Right lobe of liver (tissue), 6 donors: ENCODE measurements at places on chromosomes 7 and 10.

DNA sequence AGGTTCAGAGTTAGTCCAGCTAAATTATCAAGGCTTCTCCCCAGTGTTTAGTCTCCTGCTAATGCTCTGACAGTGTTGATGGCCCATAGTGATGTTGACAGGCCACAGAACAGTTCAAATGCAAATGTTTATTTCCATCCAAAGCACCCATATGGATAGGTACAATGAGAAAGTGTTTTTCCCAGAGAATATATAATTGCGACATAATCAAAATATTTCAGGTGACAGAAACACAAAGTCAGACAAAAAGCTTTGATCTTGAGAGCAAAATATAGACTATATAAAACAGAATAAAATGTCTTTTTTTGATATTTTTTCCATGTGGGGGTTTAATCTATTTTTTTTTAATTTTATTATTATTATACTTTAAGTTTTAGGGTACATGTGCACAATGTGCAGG, 642.3 kb upstream of the SEMA3D start:
- DNase-seq: no peak

DNA sequence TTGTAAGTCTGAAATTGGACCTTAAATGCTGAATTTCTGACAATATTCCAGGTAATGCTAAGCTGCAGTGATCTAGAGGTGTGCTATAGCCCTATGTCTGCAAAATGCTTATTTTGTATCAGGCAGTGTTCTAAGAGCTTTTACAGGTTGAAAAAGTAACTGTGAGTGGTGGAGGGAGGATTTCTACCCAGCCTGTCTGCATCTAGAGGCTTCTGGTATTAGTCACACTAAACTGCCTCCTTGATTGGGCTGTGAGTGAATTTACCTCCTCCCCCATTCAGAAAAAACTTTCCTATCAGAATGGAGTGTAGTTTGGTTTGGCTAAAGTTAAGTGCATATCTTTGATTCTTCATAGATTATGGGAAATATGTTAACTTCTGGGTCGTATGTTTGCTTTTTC, 56.8 kb downstream of the BBS9 start:
- DNase-seq: no peak

DNA sequence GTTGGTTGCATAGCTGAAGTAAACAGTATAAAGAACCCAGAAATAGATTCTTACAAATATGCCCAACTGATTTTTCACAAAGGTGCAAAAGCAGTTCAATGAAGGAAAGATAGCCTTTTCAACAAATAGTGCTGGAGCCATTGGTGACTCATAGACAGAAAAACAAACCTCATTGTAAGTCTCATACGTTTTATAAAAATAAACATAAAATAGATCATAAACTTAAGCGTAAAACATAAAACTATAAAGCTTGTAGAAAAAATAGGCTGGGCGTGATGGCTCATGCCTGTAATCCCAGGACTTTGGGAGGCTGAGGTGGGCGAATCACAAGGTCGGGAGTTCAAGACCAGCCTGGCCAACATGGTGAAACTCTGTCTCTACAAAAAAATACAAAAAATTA, 318.8 kb upstream of the IGFBP3 start:
- DNase-seq: no peak

GRCh38 chr10:6283655-6284054, 80.9 kb downstream of the PFKFB3 start:
- DNase-seq: no peak

- DNase-seq: no peak
Observed at GRCh38 chr10:114288424-114289095, 49.5 kb downstream of the VWA2 start.

GRCh38 chr10:93397020-93397419, 85.1 kb downstream of the MYOF start:
- no peak for DNase-seq

GRCh38 chr7:13908667-13909397, 80.6 kb downstream of the ETV1 start:
- no peak for DNase-seq

GRCh38 chr7:135681762-135682161, 19.4 kb downstream of the STMP1 start:
- no peak for DNase-seq

GRCh38 chr7:33516568-33516967, 387.2 kb downstream of the BBS9 start:
- no peak for DNase-seq

DNA sequence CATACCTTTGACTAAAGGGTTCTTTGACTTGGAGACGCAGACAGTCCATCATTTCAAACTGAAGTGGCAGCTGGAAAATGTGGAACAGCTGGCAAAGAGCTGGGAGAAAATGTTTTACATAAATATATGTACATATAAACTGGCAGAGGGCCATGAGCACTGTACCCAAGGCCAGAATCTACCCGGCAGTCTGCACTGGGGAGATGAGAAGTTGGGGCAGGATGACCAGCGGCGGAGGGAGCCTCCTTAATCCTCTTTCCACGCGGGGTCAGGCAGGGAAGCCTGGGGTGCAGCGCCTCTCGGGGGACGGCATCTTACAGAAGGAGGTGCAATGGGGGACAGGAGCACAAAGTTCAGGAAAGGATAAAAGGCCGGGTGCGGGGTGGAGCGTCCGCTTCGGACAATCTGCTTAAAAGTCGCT, 1.3 kb downstream of the GLI3 start:
- no peak for DNase-seq

- DNase-seq: no peak
Observed at GRCh38 chr10:79082631-79083596, 14.1 kb downstream of the ZMIZ1 start.
